ENCODE measurements at places on chromosomes 3 and 15.
A peak's percentile ranks its signal among the peaks of the same experiment; 100 is the strongest.

DNA sequence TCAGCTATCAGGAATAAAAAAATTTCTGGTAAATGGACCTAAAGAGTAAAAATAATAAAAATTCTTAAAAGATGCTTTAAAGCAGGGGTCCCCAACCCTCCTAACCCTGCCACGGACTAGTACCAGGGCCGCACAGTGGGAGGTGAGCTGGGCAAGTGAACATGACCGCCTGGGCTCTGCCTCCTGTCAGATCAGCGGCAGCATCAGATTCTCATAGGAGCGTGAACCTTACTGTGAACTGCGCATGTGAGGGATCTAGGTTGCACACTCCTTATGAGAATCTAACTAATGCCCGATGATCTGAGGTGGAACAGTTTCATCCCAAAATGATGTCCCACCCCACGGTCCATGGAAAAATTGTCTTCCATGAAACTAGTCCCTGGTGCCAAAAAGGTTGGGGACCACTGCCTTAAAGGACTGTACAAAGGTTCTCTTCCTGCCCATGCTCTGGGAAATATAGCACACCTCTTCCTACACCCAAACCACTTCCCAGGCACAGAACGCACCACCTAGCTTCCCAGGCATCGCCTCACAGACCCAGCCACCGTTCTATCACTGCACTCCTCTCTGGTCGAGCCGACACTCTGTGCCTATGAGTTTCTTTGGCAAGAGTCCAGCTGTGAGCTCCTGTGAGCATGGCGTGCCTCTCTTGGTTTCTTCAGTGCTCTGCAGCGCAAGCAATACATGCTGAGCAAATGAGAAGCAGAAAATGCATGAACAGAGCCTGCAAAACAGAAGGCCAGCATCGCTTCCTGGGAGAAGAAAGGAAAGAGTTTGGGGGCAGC is 104.9 kb downstream of the OCA2 start:
- no peak for DNase-seq

DNA sequence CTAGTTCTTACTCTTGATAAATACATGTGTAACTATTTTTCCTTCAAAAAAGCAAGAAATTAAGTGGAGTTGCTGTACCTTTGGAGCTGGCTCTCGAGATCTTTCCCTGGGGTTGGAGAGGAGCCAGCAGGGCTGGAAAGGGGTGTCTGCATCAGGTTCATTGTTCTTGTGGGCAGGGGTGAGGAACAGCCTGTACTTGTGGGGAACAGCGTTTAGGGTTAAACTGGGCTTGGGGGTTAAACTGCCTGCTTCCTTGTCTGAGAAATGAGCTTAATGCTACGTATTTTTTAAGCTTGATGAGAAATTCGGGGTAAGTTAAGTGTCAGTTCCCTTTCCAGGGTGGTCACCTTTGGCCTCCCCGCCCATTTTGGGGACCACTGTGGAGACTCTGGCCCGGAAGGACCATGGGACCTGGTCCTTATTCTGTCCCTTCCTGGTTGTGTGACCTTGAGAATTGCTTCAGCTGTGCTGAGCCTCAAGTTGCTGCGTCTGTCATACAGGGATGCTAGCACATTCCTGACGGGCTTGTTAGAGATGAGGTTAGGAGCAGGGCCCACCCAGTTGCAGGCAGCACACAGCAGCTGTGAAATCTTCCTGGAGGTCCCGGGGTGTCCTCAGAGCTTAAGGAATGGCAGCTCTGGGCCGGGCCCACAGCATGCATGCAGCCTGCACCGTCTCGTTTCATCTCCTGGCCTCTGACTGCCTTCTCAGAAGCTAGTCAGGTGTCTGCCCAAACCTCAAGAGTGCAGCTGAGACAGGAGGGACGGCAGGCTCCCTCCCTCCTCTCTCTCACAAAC is 11.6 kb downstream of the H1-8 start:
- peak; percentile 71 for DNase-seq

- DNase-seq, result no peak
Measured at GRCh38 chr15:57384024-57384423, 7.7 kb downstream of the CGNL1 start.

GRCh38 chr3:73404435-73404834 is 220.3 kb downstream of the PDZRN3 start:
- no peak for DNase-seq

- DNase-seq, result no peak
Measured at GRCh38 chr3:17581421-17582080, 160.9 kb downstream of the TBC1D5 start.

DNA sequence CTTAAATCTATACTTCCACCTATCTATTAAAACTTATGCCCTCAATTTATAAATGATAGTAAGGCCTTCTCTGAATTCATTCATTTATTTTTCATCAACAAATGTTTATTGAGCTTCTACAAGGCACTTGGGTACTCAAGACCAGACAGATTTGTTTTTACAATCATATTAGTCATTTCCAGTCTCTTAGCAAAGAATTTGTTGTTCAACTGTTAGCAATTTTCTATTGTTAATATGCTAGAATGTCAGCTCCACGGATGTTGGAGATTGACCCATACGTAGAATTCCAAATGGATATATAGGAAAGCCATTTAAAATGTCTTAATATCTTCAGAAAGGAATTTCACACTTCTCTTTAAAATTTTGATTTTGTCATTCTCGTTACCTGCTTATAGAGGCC is 36.7 kb downstream of the ZBTB38 start:
- DNase-seq, result peak; percentile 52

- DNase-seq, result no peak
Measured at GRCh38 chr3:51271172-51271571, 113.9 kb upstream of the MANF start.

- peak; percentile 60 for DNase-seq
Measured at GRCh38 chr15:81279621-81280485, 44.1 kb downstream of the STARD5 start.

DNA sequence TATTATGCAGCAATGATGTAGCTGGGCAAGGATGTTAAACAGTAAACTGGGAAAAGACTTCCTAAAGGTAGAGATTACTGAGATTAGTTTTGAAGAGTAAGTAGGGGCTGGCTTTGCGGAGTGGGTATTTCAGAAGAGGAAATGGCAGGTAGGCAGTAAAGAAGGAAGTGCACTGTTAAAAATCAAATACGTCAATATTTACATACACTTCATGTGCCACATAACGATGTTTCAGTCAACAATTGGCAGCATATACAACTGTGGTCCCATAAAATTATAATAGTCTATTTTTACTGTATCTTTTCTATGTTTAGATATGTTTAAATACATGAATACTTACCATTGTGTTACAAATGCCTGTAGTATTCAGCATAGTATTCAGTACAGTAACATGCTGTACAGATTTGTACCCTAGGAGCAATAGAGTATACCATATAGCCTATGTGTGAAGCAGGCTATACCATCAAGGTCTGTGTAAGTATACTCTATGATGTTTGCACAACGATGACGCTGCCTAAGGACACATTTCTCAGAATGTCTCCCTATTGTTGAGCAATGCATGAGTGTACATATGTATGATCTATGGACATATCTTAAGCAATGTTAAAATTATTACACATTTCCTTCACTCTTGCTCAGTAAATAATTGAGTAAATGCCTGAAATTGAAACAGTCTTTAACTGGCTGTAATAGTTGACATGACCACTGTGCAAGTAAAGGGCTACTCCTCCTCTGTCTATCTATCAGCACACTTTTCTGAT is 196.7 kb downstream of the ISL2 start:
- no peak for DNase-seq

DNA sequence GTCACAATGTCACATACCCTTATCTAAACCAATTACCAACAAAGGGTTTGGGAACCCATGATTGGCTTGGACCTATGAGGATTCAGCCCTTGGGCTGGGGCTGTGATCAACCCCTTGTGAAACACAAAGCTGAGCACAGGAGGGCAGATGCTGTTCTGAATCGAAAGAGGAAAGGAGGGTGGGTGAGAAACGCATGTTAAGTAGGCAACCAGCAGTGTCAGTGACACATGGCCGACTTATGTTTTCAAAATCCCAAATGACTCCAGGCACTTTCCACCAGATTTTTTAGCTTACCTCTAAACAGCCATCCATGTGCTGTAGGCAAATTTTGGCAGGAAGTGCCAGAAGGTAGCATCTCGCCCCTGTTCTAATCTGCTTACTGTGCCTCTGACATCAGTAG is 34.1 kb upstream of the KLHL25 start:
- DNase-seq, result no peak

GRCh38 chr3:81291586-81291985 is 469.9 kb downstream of the GBE1 start:
- no peak for DNase-seq

- no peak for DNase-seq
Measured at GRCh38 chr3:132342183-132342582, 25.0 kb downstream of the ACP3 start.

- DNase-seq, result no peak
Measured at GRCh38 chr3:81375921-81376320, 385.5 kb downstream of the GBE1 start.

DNA sequence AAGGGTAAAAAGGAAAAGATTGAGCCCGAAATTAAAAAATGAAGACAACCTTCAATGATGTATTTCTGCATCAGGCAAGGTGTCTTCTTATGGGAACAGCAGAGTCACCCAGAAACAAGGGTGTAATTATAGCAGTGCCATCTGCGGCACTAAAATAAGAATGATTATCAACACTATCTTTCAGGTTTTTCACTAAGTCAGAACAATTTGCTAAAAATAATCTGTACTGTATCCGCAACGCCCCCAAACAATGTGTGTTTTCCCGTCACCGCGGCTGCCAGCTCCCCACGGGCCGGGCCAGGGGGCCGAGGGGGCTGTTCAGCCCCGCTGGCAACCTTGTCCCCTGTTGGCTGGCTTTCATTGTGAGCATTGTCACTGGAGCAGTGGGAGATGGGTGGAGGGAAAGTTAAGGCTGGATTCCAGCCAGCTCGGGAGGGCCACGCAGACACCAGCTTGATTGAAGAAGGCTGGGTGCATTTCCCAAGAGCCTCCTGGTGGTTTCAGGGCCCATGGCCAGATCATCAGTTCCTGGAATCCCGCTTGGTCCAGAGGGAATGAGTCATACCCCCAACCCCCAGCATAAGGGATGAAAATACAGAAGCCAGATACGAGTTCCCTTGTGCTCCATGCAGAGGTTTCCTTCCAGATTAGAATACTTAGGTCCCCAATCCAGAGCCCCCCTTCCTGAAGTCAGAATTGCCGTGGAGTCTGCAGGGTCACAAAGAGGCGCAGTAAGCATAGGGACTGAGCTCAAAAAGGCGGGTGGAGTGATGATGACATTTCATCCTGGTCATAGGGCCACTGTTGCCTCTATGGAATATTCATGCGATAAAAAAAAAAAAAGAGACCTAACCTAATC is 90.2 kb upstream of the KLF13 start:
- DNase-seq, result peak; percentile 87

DNA sequence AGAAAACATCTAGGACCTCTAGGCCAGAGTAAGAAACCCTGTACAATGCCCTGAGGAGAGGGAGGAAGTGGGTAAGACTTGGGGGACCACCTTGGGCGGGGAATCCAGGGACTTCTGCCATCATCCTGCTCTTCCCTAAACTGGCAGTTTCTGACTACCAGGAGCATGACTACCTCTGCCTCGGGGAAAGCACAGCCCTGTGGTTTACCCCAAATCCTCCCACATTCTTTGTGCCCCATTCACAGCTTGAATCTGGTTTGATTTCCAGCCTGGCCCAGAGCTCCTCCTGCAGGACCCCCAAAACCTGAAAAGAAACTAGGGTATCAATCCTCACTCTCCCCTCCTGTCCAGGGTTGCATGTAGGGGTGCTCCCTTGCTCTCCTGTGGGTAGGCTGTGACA is 4.7 kb downstream of the C3orf18 start:
- DNase-seq, result peak; percentile 2

DNA sequence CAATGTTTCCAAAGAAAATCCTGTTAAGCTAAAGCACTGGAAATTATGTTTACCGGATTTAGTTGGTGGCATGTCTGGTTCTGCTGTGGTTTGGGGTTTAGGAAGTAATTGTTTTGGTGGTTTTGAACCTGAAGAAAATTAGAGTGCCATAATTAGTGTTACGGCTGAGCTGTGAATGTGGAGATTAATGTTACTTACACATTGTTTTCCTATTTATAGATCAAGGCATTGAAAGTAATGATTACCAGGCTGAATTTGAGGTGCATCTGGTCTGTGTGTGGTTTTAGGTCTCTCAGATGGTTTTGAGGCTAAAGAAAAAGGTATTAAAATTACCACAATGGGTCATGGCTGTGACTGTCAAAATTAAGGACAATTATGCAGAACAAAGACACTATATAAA is 128.9 kb downstream of the TFG start:
- DNase-seq, result no peak

DNA sequence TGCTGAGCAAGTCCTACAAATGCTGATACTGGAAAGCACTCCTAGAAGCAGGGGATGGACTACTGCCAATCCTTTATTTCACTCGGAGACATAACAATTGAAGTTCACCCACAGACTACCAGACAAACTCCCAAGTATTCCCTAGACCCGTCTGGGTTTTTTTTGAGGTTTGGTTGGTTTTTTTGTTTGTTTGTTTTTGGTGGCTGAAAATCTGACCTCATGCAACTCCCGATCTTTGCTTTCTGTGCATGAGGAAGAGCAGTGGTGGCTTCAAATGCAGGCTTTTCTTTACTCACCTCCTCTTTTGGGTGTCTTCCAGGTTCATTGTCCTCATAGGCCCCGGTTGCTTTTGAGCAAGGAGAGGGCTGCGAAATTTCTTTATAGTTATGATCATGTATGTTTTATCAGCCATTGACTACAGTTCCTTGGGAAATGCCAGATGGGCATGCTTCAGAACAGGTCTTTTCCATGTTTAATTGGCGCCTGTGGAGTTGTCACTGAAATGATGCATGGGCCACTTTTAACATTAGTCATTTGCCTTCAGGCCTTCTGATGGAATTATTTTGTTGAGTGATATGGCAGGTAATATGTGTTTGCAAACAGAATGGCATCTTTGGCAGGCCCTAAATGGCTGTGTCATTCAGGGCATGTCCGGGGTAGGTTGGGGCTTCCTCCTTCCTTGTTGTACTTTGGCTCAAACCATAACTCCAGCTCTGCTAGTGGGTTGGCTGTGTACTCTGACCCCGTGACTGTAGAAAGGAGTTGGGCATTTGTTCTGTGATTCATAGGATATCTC is 81.3 kb upstream of the ZBED2 start:
- peak; percentile 95 for DNase-seq

DNA sequence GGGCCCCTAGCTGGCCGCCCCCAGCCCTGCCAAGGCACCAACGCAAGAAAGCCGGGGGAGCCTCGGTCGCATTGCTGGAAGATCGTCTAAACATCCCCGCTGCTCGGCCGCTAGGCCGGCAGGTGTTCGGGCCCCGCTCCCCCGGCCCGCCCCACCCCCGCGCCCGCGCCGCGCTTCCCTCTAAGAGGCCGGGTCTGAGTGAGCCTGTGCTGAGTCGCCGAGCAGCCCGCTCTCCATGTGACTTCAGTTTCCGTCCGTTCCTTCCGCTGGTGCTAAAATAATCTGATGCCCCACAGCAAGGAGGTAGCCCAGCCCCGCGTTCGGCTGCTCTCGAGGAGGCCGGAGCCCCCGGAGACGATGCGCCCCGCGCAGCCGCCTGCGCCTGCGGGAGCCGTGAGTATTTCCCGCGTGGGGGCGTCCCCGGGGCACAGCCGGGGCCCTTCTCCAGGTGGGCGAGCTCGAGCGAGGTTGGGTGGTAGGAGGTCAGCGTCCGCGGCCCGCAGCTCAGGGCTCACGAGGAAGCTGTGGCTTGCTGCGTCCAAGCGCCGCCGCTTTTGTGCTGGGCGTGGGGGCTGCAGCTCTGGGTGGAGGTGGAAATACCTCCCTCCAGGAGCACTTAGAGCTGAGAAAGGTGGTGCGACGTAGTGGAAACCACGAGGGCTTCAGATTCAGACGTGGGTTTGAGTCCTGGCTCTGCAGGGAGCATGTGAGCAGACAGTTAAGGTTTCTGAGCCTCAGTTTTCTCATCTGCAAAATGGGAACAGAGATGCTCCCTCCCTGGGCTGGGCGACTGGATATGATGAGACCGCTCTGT is at the start of gene NRROS:
Gene NRROS (plus strand): TSS at position 212 of the 814 bp plus-strand sequence. CDS start 14,846 bp downstream, outside the sequence.
- DNase-seq, result no peak
